Activated naive CD4-positive, alpha-beta T cell treated with anti-CD3 and anti-CD28 coated beads, Interleukin-2, amount 50 U/mL, for 16 hours (primary cell): ENCODE measurements at places on chromosomes 5 and 9.

DNA sequence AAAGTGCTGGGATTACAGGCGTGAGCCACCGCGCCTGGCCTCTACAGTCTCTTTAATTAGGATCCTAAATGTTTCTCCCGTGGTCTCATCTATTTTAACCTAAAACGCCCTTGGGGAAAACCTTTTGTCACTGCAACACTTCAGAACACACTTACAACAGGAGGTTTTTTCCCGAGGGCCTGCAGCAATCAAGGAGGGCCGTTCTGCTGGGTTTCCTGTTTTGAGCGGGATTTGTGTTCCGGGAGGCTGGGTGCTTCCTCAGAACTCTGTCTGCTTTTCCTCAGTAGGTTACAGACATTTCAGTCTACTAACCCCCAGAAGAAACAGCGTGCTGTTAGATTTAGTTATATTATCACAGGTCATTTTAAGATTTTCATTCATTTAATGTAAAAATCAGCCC is 65.4 kb upstream of the IRX4 start:
- no peak for DNase-seq

DNA sequence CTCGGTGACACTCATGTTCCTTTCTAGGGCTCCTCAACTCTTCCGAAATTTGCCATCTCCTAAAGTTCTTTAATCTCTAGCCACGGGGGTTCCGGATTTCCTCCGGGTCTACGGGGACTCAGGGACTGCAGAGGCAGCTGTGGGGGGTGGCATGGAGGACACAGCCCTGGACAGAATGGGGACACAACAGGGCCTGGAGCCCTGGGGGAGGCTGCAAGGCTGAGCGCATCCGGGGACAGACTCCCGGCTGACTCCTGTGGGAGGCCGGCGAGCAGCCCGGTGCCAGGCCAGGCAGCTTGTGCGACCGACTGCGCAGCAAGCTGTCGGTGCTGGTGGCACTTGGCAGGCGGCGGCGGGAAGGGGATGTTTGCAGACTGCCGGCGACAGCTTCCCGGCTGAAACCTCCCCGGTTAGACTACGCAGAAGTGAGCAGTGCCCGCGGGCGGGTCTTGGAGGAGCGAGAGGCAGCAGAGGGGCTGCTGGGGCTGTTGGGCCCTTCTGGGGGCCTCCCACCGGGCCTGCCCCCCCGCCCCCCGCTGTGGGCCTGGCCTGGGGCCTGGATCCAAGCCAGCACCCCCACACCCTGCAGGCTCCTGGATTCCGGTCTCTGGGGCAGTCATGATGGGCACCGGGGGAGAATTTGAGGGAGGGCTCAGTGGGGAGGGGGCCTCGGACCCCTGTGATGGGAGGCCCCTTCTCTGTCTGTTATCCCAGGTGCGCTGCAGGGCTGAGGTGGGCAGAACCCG is 28.7 kb upstream of the UBAC1 start:
- peak; percentile 33 for DNase-seq

- no peak for DNase-seq
These were observed 168.5 kb upstream of the GAS1 start for GRCh38 chr9:87115785-87116184.

GRCh38 chr5:159888860-159889259 is 27.4 kb upstream of the ADRA1B start:
- DNase-seq, result no peak

DNA sequence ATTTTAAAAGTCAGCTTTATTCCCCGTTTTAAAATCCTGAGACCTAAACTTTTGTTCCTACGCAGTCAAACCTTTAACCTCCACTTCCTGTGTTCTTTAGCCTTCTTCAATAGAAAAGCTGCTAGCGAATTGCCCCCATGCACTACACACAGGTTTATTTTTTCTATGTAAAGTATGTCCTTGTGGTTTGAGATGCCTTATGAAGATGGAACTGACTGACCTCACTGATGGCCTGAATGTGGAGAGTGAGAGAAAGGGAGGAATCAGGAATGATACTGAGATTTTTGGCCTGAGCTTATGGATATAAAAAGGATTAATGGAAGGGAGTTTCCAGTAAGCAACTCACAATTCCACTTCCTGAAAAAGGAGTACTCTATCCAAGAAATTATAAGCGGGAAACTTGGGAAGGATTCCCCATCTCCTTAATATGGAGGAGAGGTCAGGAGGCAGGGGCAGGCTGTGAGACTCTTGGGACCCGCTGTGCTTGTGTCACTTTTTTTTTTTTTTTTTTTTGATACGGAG is 89.5 kb downstream of the UGCG start:
- no peak for DNase-seq

- DNase-seq, result no peak
These were observed 279.0 kb upstream of the TLE4 start for GRCh38 chr9:79292731-79293280.

GRCh38 chr5:73295447-73295846 is 122.5 kb downstream of the TMEM174 start:
- no peak for DNase-seq

- no peak for DNase-seq
These were observed 381.6 kb downstream of the EFNA5 start for GRCh38 chr5:107289030-107289714.

DNA sequence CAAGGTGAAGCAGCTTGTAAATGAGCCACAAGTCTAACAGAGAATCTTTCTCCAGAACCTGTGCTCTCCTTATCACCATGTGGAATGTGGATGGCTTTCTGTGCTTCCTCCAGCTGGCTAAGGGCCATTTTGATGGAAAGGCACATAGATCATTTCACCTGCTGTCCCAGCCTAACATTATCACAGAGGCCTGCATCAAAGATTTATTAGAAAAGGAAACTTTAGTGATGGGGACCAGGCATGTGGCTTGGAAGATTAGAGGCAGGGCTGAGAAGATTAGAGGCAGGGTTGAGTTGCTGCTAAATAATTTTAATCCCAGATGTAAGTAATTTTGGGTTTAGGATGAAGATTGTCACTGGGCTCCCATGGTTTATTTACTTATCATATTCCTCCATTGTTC is 6.3 kb downstream of the SPEF2 start:
- no peak for DNase-seq

DNA sequence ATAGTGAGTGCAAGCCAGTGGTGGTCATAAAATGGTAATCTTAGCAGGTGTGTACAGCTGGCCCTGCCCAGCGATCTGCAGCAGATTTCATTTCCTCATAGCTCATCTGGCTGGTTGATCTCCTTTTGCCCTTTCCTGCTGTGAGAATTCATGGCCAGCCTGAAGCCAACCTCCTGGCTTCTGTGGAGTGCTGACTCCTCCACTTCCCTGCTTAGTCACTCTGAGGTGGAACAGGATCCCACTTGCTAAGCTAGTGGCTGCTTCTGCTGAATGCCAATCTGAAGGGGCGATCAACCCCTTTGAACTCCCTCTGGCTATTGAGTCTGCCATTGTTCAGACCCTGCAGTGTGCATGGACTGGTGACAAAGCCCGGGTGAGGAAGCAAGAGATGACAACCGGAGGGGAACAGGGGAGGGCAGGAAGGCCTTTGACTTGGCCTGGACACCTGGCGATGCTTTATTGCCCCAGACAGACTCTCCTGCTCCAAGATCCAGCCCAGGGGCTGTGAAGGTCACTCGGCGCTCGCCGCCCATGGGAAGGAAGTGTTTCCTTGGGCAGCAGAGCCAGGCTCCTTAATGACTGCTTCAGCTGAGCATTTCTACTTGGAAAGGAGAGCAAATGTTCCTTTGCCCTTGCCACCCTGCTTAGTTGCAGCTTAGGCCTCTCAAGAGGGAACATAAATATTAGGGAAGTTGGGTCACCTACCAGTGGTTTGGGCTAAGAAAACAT is 341.1 kb downstream of the ZSWIM6 start:
- DNase-seq, result no peak

DNA sequence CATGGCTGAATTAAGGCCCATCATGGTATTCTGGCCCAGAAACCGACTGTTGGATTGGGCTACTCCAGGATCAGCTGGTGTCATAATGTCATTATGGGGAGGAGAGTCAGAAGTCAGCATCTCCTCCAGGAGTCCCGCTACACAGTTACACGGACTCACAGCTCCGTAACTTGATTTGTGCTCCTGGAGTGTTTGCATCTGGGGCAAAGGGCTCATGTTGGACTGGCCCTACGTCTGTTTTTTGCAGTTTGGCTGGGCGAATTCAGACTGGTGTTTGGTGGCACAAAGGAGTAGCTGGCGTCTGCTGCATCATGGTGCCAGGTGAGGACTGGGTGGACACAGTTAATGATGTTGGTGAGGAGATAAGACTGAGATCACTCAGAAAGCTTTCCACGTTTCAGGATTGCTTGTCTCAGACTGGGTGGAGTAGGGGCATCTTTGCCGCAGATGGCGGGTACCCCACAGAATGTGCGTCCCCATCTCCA is 31.3 kb downstream of the OR2V1 start:
- no peak for DNase-seq

GRCh38 chr9:14271093-14271673 is 42.8 kb downstream of the NFIB start:
- no peak for DNase-seq

DNA sequence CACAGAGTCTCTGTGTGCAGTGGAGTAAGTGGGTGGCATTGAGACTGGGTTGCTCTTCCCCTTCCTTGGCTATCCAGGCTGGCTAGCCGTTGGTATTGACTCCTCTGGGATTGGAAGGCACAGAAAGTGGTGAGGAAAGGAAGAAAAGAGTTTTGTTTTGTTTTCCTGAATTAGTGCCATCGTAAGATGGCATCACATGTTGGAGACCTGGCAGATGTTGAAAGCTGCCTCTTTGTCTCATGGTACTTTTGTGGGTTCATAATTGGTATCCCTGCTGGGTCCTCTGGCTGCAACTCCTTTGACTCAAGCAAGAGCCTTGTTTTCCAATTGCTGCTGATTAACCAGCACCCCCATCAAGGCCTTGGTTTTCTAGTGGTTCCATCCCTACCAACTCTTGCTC is 293.8 kb downstream of the PDE4D start:
- DNase-seq, result no peak

DNA sequence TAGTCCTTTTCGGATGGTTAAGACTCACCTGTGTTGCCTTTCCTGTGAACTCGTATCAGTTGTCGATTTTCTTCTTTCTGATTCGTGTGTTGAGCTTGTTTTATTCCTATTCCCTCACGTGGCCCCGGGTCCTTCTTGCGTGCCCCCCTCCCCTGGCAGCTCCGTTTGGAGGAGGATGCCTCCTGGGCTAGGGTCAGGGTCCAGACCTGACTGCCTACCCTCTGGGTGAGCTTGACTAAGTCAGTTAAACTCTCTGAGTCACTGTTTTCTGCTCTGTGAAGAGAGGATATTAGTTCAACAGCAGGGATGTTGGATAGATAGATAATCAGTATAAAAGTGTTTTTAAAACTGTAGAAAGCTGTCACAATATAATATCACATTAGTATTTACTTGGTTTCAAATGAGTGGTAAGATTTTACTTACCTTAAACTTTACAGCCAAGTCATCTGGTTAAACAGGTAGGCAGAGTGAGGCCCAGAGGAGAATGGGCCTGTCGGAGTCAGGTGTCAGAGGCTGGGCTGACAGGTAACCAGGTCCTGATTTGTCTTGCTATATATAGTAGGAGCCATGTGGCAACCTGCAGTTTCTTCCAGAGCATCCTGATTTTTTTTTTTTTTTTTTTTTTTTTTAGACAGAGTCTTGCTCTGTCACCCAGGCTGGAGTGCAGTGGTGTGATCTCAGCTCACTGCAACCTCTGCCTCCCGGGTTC is 24.2 kb downstream of the PPARGC1B start:
- no peak for DNase-seq

- no peak for DNase-seq
These were observed 617.8 kb downstream of the PDE4D start for GRCh38 chr5:59275510-59276324.

DNA sequence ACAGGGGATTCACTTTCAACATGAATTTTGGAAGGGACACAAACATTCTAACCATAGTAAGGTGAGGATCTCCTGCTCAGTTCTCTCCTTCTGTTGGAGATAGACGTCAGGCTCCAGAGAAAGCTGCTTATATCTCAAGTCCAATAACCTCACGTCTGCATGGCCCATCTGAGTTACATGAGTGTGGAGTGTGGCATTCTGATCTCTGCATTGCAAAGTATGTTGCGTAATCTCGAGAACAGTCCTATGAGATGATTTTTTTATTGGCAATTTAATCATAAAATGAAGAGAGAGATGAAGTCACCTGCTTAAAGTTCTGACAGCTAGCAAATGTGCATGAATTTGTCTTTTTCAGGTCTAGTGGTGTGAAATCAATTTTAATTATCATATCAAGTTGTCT is 118.8 kb downstream of the SLC12A2 start:
- DNase-seq, result no peak

- no peak for DNase-seq
These were observed 186.6 kb upstream of the PANK3 start for GRCh38 chr5:168765551-168766425.

- DNase-seq, result no peak
These were observed 93.5 kb downstream of the RGS3 start for GRCh38 chr9:113556877-113557593.

DNA sequence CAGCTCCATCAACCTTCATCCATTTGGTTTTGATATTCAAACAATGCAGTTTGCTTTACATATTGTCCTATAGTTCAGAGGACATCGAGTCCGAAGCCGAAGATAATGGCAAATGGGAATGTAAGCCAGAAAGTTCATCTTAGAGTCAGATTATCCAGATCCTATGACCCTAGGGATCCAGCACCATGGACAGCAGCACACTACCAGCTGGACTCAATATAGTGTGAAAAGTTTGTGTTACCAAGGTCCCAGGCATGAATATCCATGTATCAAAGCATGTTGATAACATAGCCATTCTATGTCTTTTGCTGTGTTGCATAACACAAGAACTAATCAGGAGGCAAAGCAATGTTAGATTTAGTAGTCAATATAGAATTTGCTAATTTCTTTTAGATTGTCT is 46.3 kb downstream of the FSTL4 start:
- DNase-seq, result no peak

DNA sequence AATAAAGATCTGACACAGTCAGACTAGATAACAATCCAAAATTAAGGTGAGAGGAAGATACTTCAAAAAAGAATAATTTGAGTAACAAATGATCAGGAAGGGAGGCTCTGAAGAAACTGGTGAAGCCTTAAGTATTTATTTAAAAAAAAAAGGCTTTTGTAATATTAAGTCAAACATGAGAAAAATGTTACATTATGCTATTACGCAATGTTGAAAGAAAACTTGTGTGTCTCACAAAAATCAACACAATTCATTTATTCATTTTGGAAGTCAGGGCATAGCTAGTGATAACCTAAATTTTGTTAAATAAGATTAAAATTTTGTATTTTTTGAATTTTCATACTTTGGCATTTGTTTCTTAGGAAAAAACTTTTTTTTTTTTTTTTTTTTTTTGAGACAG is 28.2 kb downstream of the WDR41 start:
- no peak for DNase-seq

- no peak for DNase-seq
These were observed 12.6 kb upstream of the PCBD2 start for GRCh38 chr5:134892282-134892681.

DNA sequence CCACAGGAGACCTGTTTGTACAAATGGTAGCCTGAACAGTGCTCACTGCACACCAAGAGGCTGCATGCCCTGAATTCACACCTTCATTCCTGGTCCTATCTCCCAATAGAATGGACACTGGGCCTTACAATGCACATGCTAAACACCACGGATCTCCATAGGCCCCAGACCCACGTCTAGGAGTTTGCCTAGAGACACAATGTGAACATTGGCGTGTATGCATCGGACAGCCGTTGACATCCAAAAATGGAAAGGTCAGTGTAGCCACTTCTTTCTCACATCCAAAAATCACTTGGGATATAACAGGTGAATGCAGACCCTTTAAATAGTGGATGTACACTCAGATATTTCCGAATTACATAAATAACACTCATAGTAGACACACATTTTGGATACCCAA is 927 bp downstream of the PAX5 start:
- no peak for DNase-seq

- no peak for DNase-seq
These were observed 5.0 kb upstream of the CARD19 start for GRCh38 chr9:93091056-93091452.
